Mesenchymal stem cell (in vitro differentiated cells and primary cell): ENCODE measurements at places on chromosomes 5 and 9.

DNA sequence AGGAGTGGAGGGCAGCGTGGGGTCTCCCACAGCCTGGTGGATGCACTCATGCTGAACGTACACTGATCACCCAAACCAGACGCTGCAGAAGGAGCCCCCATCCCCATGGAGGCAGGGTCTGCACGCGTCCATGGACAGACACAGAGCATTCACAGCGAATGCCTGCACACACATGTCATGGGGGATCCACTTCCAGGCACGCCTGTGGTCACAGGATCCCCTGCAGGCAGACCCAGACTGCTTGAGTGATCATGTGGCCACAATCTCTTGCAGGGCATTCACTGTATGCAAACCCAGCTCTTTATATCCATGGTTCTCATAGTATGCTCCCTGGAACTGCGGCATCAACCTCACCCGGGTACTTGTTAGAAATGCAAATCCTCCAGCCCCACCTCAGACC lies 5.4 kb downstream of the SNCB start:
- DNase-seq = no peak

GRCh38 chr9:34869390-34869789 lies 88.7 kb upstream of the PHF24 start:
- peak; percentile 18 for DNase-seq

GRCh38 chr5:40410231-40410861 lies 269.4 kb upstream of the PTGER4 start:
- DNase-seq = peak; percentile 84

GRCh38 chr5:153447534-153447933 lies 42.9 kb upstream of the GRIA1 start:
- DNase-seq = no peak

- no peak for DNase-seq
Measured at GRCh38 chr5:2724831-2725230, 26.6 kb downstream of the IRX2 start.

- no peak for DNase-seq
Measured at GRCh38 chr5:157247267-157247666, 18.7 kb upstream of the CYFIP2 start.

DNA sequence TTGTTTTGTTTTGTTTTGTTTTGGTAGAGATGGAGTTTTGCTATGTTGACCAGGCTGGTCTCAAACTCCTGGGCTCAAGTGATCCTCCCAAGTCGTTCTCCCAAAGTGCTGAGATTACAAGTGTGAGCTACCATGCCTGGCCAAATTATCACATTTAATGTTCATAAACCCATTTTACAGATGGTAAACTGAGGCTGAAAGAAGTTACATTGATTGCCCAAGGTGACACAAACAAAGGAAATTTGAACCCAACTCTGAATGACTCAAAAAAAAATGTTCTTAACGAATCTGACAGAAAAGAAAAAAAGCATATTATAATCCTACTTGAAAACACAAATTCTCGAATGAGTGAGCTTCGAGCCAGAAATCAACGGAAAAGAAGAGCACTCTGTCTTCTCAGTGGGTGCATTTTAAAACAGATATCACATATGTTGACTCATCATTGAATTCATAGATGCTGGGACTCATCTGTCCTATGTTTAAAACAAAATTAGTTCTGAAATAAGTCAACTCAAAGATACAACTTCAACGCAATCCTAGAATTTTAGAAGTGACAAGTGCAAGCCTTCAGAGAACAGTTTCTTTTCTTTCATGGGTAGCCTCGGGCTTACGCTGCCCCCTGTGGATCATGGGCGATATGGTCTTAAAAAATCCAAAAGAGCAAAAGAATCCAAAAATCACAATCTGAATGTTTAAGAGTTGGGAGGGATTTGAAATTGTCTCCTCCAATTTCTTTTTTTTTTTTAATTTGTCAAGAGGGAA lies 28.4 kb downstream of the TIMD4 start:
- no peak for DNase-seq

DNA sequence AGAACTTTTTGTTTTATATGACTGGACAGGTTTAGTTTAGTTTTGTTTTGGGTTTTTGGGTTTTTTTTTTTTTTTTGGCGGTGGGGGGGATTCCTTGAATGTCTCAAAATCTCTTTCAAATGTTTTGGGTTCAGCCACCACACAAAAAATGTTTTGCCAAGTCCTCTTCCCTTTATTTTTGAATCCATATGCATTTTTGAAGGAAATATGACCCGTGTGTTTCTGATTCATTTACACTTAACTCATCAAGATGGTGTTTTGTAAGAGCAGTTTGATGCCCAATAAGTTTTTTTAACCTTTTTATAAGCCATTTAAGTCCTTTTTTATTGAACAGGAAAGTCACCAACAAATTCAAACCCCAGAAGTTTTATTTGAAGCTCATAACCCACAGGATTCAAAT lies 209.8 kb downstream of the CWC27 start:
- DNase-seq = no peak

DNA sequence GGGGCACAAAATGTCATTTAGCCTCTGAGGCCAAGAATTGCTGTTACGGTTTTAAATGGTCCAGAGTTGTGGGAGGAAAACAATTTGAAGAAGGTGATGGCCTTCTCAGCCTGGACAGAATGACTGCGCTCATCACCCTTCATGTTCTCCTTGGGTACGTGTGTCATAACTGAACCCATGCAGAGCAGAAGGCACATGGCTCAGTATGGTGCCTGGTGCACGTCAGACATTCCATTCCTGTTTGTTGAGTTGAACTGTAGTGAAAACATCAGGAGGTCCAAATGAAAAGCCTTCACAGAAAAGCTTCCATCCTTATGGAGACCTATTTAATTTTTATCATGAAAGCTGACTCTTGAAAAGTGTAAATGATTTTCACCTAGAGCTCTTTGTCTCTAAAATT lies 133.2 kb downstream of the CFAP90 start:
- no peak for DNase-seq

GRCh38 chr5:10762776-10763500 lies 1.9 kb upstream of the DAP start:
- DNase-seq = no peak

DNA sequence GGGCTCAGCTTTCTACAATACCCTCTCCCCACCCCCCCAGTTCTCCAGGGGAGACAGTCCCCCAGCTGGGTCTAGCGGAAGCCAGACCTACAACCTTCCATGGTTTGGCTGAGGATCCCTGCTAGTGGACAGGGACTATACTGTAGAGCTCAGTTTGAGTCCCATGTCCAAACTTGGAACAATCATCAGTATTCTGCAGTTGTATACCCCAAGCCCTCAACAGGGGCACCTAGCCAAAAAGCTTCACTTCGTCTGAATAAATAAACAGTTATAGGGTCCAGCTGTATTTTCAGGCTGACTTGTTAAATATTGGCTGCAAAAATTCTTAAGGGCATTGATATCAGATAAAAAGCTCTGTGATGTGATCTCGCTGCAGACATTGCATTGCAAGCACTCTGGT lies 15.4 kb upstream of the C9 start:
- DNase-seq = no peak

DNA sequence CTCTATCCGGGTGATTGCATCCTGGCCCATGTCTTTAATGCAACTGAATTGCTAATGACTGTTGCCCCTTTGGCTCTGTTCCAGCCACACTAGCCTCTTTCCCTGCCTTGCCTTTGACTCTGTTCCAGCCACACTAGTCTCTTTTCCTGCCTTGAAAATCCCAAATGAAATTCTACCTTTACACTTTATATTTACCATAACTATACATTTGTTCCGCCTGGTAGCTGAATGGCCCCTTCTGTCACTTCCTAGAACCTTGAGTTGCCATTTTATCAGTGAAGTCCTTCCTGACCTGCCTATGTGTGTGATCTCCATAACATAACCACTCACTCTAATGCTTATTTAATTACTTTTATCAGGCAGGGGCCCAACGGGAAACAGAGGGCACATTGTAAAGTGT lies 1120.4 kb upstream of the WWC1 start:
- no peak for DNase-seq

- DNase-seq = no peak
Measured at GRCh38 chr9:36991516-36992134, 42.4 kb downstream of the PAX5 start.

DNA sequence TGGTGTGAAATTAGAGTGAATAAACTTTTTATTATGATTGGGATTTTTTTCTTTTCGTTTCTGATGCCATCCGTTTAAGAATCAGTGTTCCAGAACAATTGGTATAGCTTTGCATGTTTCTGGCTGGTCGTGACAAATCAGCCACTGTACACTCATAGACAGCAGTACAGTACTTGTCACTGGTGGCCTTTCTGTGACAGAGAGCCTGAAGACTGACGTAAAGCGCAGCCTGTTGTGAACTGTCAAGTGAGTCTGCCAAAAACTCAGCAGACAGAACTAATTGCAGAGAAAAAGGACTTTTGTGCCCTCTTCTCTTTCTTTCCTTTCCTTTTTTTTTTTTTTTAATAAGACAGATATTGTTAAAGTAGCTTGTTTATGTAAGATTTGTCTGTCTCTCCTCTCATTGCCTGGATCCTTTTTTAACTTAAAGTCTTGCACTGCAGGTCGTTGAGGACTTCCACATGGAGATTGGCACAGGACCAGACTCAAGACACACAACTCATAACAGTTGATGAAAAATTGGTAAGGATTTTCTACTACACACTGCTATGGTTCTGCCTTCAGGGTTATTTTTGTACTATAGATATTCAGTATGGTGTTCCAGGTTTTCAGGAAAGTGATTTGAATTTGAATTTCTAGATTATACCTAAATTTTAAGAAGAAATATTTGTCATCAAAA lies 42.7 kb downstream of the NDUFS4 start:
- no peak for DNase-seq

DNA sequence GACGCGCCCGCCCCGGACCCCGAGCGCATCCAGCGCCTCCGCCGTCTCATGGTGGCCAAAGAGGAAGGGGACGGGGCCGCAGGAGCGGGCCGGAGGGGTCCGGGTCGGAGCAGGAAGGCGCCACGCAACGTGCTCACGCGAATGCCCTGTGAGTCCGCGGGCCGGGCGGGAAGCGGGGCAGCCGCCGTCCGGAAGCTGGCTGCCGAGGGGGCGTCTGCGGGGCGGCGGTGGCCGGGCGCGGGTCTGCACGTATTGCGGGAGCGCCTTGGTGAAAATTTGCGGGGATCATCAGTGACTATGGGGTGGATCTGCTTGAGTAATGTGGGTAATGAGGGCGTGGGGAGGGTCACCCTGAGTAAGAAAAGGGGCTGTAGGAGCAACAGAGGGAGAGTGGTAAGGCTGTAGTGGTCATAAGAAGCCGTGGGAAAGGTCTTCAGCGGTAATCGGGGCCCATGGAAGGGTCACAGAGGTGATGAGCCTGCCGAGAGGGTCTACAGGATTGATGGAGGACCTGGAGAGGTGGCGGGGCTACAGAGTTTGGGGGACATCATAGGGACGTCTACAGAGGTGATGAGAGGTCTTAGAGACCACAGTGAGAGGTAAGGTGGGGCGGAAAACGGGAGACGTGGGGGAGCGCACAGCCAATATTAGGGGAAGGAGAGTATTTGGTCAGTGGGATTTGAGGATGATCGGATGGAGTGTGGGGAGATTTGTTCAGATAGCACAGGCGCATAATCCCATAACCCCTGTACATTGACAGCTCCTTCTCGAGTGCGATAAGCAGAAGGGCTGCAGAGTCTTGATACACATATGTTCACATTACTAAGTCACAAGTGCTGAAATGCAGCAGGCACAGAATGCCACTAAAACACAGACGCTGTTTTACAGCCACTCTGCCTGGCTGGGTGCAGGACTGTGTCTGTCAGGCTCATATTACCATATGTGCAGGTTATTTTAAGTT lies 819 bp downstream of the LSM11 start:
- DNase-seq = peak; percentile 30

DNA sequence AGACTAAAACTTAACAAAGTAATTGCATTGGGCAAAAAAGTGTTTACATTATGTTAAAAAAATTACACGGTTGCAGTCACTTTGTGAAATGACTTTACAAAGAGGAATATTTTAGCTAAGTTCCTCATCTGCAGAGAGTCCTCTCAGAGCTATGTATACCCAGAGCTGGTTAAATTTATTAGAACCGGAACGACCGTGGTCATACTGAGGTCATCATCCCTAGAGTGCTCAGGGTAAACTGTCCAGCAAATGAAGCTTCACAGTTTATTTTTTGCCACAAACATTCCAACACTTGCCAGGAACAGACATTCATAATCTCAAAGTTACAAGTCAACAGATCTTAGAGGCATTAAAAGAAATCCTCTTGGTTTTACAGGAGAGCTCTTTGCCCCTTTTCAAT lies 897 bp downstream of the ROPN1L start:
- peak; percentile 63 for DNase-seq

DNA sequence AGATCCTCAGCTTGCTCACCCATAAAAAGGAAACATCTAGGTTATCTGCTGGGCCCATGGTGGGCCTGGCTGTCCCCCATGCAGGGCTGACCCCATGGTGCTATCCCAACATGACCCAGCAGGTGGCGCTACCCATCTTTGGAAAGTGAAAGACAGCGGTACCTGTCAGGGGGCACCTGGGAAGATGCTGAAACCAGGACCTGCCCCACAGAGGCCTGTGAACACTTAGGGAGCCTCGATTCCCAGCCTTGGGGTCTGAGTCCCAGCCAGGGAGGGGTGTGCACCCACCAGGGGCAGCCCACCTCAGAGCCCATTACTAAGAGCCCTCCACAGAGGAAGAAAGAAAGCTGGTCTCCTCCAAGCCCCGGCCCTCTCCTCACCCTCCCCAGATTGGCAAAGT lies 46.6 kb upstream of the IPPK start:
- DNase-seq = peak; percentile 51

DNA sequence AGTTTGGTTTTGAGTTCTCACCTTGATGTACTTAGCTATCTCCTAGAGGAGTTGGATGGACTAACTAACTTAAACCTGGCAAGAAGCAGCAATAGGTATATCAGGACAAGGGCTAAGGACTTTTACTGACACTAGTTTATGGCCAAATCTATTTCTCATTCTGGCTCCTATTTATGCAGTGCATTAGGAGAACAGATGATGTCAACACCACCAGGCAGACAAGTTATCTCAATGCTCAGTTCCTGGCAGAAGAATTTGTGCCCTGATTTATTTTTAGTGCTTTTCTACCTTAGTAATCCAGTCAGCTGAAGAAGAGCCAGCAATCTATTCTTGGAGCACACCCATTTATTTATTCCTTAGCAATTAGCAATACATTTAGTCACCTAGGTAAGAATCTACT lies 30.7 kb upstream of the MYOT start:
- no peak for DNase-seq

- no peak for DNase-seq
Measured at GRCh38 chr5:15124871-15125568, 253.4 kb upstream of the ANKH start.

DNA sequence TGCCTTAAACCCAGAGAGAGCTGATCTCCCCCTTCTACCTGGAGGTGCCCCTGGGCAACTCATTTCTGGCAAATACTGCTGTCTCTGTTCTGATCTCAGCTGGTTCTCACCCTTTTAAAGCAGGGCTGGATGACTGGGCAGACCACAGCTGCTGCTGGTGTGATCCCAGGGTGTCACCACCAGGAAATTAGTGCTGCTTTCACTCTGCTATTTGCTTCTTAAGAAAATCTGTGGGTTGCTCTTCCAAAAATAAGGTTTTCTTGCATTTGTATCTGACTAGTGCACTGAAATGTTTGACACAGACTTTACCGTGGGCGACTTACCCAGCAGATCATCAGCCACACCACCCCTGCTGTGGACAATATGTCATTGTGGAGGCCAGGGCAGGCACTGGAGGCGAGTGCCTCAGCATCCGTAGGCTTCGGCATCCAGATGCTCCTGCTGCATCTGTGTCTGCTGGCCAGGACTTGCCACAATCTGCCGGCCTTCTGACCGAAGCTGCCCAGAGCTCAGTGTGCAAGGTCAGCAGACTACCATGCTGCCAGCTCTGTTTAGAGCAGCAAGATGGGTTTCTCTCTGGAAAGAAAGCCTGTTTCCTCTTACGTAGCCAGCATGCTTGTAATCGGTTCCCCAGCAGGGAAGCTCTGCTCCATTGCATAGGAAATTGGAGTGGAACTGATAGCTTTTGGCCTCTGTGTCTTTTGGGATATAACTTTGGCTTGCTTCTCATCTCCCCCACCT lies 13.6 kb downstream of the ARHGAP26 start:
- DNase-seq = peak; percentile 10
